ENCODE measurements at places on chromosomes 12 and 14.

- no peak for DNase-seq
These were observed 56.5 kb downstream of the KDM2B start for GRCh38 chr12:121524196-121524916.

- no peak for DNase-seq
These were observed 9.9 kb downstream of the IFT43 start for GRCh38 chr14:75995372-75996041.

GRCh38 chr12:1859643-1860042 lies 39.3 kb downstream of the LRTM2 start:
- DNase-seq = no peak

- DNase-seq = no peak
These were observed 127.0 kb downstream of the APAF1 start for GRCh38 chr12:98771811-98772752.

DNA sequence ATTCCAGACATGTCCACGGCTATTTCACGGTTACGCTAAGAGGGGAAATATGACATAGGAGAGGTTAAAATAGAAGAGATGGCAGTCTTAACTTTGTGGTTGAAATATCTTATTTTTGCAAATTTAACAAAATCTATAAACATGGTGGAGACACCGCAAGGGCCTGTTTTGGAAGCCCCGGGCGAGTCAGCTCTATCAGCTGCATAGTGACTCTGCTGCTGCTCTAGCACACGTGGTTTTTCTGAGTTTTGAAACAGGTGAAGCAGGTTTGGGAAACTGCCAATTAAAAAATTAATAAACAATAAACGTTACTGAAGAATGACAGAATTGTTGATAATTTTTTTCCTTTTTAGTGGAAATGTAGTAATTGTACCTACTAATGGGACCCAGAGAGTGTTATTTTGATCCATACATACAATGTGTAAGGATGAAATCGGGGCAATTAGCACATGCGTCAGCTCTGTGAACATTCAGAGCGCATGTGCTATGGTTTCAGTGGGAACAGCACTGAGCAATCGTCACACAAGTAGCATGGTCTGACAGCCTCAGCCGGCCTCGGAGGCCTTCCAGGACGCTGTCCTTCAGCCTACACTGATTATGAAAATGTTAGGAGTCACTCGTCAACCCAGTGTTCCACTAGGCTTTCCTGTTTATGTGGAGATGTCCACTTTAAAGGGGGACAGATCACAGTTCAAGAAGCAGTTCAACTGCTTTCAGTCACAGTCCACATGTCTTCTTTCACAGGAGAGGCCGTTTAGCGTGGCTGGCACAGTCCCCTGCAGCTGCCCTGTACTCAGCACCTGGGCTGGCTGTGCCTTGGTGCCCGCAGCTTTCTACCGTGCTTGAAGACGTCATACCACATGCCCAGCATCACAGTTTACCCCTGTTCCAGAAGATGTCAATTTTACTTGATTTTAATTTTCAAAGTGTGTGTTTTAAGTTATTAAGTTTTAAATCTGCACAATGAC lies 51.8 kb downstream of the MOK start:
- DNase-seq = no peak

GRCh38 chr12:29187756-29188155 lies 38.7 kb downstream of the FAR2 start:
- DNase-seq = no peak

GRCh38 chr14:89227496-89227836 lies 189.6 kb downstream of the FOXN3 start:
- no peak for DNase-seq

GRCh38 chr14:100143934-100144333 lies 15.5 kb downstream of the DEGS2 start:
- DNase-seq = no peak

DNA sequence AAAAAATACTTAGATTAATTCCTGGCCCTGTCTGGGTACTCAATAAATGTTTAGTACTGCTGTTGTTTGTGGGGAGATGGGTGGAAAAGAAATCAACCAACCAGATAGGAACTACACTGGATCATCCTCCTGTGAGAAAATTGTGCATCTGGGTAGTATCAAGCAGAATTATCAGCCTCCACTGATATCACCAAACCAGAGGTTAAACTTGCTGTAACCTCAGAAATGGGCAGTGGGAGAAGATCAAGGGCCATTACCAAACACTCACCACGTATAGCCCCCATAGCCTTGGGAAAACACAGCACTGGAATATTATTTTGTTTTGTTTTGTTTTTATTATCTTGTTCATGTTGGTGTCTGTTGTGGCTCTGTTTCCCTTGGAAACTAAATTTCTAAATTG lies 19.7 kb downstream of the VEZT start:
- no peak for DNase-seq

GRCh38 chr14:37599507-37600368 lies 4.3 kb downstream of the TTC6 start:
- DNase-seq = no peak

- DNase-seq = no peak
These were observed 502.3 kb upstream of the RGS6 start for GRCh38 chr14:71429902-71430301.

DNA sequence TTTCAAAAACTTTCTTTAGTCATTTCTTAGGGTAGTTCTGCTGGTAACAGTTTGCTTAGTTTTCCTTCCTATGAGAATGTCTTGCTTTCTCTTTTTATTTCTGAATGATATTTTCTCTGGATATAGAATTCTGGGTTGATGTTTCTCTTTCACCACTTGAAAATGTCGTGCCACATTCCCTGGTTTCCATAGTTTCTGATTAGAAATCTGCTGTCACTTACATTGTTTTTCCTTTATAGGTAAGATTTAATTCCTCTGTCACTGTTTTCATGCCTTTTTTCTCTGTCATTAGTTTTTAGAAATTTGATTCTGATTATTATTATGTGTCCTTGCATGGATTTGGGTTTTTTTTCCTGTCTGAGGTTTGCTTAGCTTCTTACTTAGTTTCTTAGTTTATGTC lies 77.3 kb upstream of the PCNX4 start:
- DNase-seq = no peak

GRCh38 chr12:78951803-78952551 lies 87.4 kb downstream of the SYT1 start:
- no peak for DNase-seq

- no peak for DNase-seq
These were observed 708.6 kb upstream of the TMEM132C start for GRCh38 chr12:127558361-127558760.

DNA sequence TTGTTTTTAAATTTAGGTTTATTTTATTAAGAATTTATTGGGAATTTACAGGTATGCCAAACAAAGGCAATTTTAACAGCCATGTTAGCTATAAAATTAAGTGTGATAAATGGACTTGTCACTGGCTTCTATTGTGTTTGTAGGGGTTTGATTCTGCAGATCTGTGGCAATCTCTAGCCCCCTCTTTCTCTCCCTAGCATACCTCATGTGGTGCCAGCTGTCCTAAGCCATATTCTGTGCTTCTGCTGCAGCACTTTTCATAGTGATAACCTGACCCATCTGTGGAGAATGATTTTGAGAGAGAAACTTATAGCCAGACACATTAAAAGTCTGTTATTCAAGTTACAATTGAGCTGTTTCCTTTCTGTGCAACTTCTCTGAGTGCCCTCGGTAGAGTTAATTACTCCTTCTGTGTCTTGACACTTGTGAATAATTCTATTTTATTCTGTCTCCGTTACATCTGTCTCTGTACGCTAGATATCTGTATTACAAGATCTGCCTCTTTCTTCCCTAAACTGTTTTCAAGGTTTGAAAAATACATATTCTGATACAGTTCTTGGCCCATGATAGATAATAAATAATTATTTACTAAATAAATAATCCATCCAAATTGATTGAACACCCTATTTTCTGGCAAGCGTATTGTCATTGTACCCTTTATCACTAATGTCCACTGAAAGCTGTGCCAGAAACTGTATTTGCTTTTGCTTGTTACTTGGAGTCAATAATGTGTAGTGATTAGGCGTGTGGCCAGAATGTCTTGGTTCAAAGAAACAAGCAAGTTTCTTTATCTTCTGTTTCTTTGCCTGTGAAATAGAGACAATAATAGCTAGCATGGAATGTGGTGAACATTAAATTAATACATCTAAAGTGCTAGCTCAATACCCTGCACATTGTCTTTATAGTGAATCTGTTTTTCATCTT lies 40.0 kb downstream of the FRS2 start:
- DNase-seq = no peak

GRCh38 chr12:23750923-23751322 lies 198.5 kb downstream of the SOX5 start:
- DNase-seq = no peak

- DNase-seq = no peak
These were observed 25.2 kb downstream of the WNK1 start for GRCh38 chr12:777550-778047.

- peak; percentile 71 for DNase-seq
These were observed 127.0 kb downstream of the ERC1 start for GRCh38 chr12:1117970-1118563.

DNA sequence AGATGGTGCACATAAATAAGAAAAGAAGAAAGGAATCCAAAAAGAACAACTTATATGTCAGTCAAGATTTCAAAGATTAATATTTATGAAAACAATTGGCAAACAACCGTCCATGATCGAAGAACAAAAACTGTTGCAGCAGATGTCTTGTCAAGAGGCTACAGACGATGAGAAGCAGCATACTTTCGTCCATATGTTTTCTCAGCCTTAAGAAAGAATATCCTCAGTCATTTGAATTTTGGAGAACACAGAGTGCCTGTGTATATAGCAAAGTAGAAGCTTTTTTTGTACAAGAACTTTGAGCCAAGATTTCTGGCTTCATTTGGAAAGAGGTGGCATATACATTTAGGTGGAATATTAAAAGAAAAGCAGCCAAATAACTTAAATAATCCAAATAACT lies 297.2 kb downstream of the ITPR2 start:
- DNase-seq = no peak

GRCh38 chr14:74491956-74492775 lies 939 bp downstream of the NPC2 start:
- DNase-seq = no peak

GRCh38 chr14:98593361-98593761 lies 678.6 kb downstream of the BCL11B start:
- no peak for DNase-seq

GRCh38 chr12:129215556-129215955 lies 362.3 kb downstream of the GLT1D1 start:
- peak; percentile 71 for DNase-seq

All from Jurkat, Clone E6-1 (cell line).